Activated CD4-positive, CD25-positive, alpha-beta regulatory T cell treated with anti-CD3 and anti-CD28 coated beads, Interleukin-2, amount 50 U/mL, for 24 hours (primary cell): ENCODE measurements at places on chromosomes 12 and 14.

- no peak for ATAC-seq
Measured at GRCh38 chr12:113416091-113416754, 6.0 kb upstream of the SDSL start.

DNA sequence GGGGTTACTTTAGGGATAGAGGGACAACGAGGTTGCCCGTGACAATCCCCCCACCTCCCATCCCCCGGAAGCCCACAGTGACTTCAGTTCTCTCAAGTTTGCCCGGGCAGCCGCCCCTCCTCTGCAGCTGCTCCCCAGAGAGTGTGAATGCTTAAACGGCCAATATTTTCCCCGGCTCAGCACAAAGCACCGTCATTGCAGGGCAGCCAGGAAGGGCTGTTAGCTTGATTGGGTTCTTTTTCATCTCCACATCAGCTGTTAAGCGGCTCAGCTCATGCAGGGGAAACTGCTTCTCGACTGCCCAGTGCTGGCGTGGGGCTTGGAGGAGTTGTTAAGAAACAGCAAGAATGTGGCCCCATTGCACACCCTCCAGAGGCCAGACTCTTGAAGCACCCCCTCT, 120.5 kb upstream of the NCOR2 start:
- no peak for ATAC-seq

DNA sequence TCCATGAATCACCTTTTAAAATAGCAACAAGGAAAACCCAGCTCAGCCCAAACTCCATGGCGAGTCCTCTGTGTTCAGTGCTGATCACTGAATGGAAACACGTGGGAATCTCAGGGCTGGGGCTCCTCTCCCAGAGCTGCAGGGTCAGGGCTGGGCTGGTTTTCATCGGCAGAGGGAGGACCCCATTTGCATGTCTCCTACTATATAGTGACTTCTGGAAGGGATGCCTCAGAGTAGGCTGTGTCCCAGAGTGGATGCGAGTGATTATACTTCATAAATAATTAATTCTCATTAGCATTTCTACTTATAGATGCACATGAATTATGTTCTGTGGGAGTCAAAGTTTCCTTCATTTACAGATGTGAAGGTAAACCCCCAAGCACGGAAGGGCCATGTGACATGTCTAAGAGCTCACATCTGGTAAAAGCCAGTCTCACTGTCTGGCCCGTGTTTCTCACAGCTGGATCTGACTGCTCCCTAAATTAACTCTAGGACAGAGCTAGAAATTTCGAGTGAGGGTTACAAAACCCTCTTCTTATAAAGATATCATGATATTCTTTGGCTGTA, 685.0 kb downstream of the TMEM121 start:
- ATAC-seq: no peak

- no peak for ATAC-seq
Measured at GRCh38 chr14:102980409-102980810, 57.9 kb downstream of the AMN start.

- no peak for ATAC-seq
Measured at GRCh38 chr12:100574187-100575074, 947 bp downstream of the GAS2L3 start.
